ENCODE measurements at places on chromosomes 7 and 10.

DNA sequence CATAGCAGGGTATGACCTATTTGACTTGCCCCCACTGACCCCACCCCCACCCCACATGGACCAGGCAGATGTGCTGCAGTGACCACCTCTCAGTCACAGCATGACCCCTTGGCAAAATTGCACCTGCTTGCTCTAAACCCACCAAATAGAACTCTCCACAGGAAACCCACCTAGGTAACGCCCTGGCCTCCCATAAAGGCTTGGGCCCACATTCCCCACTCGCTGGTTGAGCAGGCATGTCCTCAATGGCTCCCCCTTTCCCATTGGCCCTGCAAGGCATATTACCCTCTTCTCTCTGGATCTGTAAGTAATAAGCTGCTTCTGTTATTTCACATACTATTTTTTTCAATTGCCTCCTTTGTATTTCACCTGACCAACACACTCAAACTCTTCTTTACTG lies 2.7 kb downstream of the IFIT1 start:
- DNase-seq = no peak

GRCh38 chr10:93495654-93496321 lies 624 bp upstream of the CEP55 start:
- DNase-seq = no peak

DNA sequence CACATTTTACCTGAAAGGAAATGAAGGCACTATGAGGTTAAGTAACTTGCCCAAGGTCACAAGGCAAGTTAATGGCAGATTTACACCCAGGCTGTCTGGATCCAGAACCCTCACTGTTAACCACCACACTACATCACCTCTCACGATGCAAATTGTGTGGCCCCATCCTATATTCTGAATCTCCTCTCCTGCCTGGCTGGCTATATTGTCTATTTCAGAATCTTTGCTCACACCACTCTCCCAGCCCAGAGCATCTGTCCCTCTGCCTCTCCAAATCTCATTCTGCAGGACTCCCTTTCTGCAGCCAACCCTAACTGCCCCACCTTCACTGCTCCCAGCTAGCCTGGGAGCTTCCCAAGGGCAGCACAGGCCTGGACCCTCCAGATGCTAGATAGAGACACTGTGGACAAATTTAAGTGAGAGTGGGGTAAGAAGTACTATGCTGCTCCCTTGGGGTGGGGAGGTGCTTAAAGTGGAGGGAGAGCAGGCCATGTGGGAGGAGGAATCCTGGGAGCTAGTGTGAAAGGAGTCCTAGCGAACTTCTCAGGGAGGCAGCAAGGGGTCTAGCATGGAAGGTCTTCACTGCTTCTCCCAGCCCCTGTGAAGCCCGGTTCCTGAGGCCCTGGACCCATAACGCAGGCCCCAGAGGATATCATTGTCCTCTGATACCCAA lies 786 bp downstream of the CUEDC2 start:
- no peak for DNase-seq

- no peak for DNase-seq
Measured at GRCh38 chr7:2886391-2886790, 42.3 kb upstream of the GNA12 start.

DNA sequence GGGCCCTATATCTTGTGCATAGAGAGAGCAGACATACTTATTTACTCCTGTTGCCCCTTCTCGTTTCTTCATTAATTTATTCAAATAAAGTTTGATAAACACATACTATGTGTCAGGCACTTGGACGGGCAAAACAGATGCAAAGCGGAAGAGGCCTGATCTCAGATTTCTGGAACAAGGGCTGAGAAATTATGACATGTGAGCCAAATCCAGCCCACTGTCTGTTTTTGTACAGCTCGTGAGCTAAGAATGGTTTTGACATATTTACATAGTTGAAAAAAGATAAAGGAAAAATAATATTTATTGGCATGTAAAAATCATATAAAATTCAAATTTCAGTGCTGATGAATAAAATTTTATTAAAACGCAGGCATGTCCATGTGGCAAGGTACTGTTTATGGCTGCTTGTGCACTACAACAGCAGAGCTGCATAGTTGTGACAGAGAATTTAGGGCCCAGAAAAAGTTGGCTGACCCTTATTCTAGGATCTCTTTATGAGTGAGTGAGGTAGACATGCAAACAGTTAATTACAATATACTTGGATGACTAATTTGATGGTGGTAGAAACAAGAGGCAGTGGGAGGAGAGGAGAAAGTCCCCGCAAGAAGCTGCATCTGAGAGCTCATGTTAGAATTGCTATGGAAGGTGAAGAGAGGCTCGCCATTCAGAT lies 68.1 kb upstream of the ITPRID1 start:
- no peak for DNase-seq

GRCh38 chr10:72353028-72353964 lies 1.4 kb downstream of the DNAJB12 start:
- DNase-seq = no peak

- DNase-seq = no peak
Measured at GRCh38 chr10:77422491-77423338, 214.9 kb downstream of the KCNMA1 start.

GRCh38 chr7:22885797-22886261 lies 63.2 kb upstream of the TOMM7 start:
- DNase-seq = no peak

DNA sequence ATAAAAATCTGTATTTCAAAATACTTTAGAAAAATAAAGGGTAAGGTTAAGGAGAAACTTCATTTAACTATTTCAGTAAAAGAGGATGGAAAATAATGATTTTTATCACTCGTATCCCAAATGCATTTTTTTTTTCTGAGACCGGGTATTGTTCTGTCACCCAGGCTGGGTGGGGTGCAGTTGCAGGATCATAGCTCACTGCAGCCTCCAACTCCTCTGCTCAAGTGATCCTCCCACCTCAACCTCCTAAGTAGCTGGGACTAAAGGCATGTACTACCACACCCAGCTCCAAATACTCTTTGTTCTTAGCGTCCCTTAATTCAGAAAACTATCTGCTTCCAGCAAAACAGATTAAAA lies 11.8 kb downstream of the KMT2C start:
- DNase-seq = no peak

GRCh38 chr10:3778692-3779157 lies 6.3 kb downstream of the KLF6 start:
- no peak for DNase-seq

GRCh38 chr7:79176859-79177477 lies 276.5 kb downstream of the MAGI2 start:
- no peak for DNase-seq

DNA sequence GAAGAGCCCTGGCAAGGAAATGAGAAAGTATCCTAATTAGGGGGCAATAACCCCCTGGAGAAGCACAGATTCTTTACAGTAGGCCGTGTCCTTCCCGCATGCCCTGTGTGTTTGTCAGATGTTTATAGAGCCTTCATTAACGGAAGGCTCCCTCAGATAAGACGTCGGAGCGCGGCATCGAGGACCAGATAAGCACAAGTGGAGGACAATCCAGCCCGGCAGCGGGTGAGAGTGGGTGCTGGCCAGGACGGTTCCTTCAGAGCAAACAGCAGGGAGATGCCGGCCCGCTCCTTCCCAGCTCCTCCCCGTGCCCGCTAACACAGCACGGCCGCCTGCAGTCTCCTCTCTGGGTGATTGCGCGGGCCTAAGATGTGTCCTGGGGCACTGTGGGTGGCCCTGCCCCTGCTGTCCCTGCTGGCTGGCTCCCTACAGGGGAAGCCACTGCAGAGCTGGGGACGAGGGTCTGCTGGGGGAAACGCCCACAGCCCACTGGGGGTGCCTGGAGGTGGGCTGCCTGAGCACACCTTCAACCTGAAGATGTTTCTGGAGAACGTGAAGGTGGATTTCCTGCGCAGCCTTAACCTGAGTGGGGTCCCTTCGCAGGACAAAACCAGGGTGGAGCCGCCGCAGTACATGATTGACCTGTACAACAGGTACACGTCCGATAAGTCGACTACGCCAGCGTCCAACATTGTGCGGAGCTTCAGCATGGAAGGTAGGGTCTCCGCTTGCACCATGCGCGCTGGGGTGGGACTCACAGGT lies at the start of gene GDF2:
Gene GDF2, plus strand, starts transcription at position 155 of the 762 bp plus-strand sequence. Its CDS starts 215 bp downstream, at position 370.
- no peak for DNase-seq

- DNase-seq = no peak
Measured at GRCh38 chr7:14902589-14903067, at the start of gene DGKB. TSS of gene DGKB (minus strand) at chr7:14902751.

DNA sequence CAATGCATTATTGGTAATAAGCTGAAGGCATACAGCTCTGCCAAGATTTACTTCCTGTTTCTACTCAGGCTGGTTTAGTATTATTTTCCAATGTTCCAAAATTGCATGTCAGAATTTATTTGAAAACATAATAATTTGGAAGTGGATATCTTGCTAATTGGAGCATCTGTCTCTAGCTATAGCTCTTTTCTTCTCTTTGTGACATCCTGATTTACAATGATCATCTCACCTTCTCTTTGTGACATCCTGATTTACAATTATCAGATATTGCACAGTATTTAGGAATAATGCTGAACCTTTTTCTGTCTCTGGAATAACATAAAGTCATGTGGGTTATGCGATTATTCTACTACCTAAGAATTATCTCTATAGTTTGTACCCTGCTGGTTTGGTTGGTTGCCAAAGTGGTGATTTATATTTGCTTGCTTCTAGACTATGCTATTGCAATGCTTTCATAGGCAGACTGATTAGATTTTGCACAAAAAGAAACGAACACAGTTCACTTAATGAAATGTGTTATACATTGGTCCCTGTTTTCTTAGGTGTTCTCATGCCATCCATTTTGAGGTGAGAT lies 44.3 kb upstream of the CABCOCO1 start:
- DNase-seq = no peak

DNA sequence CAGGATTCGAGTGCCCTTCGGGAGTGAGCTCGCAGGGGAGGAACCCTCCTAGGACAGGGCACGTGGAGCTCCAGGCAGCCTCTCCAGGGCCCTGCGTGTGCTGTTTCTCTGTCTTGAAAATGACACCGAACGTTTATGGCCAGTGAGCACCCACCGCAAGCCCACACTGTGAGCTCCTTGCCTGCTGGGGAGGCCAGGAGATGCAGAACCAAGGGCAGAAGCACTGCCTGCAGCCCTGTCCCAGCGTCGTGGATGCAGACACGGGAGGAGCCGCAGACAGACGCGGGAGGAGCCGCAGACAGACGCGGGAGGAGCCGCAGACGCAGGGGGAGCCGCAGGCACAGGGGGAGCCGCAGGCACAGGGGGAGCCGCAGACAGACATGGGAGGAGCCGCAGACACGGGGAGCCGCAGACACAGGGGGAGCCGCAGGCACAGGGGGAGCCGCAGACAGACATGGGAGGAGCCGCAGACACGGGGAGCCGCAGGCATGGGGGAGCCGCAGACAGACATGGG lies 314.4 kb downstream of the PTPRN2 start:
- DNase-seq = no peak

- no peak for DNase-seq
Measured at GRCh38 chr7:39670052-39670451, 46.7 kb downstream of the RALA start.

- no peak for DNase-seq
Measured at GRCh38 chr10:87651801-87652200, 7.9 kb upstream of the PAPSS2 start.

DNA sequence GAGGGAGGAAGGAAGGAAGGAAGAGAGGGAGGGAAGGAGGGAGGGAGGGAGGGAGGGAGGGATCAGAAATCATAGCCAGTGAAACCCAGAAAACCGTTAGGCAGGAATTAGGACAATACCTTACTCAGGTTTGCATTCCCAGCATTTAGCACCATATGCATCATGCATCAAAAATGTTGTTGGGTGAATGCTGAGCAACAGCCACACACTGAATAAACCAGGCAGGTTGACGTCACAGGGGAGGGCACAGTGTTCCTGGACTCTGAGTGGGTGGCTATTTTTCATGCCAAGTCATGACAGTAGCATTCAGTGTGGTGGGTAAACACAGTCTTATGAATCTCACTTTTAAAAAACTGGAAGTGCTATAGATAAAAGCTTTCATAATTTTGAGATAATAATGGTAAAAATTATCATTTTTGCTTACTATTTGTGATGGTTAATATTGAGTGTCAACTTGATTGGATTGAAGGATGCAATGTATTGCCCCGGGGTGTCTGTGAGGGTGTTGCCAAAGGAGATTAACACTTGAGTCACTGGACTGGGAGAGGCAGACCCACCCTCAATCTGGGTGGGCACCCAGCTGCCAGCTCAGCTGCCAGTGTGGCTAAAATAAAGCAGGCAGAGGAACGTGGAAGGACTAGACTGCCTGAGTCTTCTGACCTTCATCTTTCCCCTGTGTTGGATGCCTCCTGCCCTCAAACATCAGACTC lies 199.1 kb upstream of the PRKCQ start:
- no peak for DNase-seq

GRCh38 chr10:123726381-123726780 lies 60.2 kb downstream of the GPR26 start:
- DNase-seq = no peak

DNA sequence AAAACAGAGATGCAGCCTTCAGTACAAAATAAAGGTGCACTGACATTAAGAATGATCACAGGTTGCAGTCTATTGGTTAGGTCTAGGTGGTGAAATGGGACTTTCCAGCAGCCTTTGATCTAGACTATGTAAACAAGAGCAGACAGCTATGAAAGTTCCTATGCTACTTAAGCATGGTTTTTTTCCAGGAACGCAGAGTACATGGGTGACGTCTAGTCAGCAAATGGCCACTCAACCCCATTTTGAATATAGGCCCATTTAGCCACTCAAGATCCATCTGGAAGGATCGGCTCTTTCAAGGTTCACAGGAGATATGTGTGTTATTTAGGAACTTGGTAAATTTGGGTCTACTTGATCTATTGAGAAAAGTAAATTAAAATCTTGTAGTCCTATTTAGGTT lies 1424.6 kb upstream of the LRRTM3 start:
- no peak for DNase-seq

DNA sequence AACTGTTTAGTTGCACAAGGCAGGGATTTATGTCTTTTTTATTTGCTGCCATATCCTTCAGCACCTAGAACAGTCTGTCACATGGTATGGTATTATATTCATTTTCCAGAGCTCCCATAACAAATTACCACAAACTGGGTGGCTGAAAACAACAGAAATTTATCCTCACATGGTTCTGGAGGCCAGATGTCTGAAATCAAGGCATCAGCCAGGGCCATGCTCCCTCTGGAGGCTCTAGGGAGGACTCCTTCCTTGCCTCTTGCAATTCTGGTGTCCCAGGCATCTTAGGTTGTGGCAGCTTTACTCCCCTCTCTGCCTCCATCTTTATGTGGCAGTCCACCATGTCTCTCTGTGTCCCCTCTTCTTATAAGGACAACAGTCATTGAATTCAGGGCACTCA lies 43.1 kb downstream of the MET start:
- DNase-seq = no peak

DNA sequence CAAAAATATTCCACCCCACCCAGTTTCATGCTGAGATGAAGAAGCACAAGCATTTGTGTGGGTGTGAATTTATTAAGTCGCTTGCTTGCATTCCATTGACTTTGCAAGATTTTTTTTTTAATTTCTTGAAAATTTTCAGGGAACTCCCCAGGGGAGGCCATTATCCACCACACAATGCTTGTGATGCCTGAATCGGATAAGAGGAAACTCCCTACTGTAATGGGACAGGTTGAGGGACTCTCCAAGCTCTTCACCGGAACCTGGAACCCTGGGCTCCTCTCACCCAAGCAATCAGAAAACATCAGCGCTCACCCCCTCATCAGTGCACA lies 153.6 kb upstream of the ZMIZ1 start:
- DNase-seq = no peak
